Left lobe of liver (tissue), 2 donors: ENCODE measurements at places on chromosomes 2 and 18.

DNA sequence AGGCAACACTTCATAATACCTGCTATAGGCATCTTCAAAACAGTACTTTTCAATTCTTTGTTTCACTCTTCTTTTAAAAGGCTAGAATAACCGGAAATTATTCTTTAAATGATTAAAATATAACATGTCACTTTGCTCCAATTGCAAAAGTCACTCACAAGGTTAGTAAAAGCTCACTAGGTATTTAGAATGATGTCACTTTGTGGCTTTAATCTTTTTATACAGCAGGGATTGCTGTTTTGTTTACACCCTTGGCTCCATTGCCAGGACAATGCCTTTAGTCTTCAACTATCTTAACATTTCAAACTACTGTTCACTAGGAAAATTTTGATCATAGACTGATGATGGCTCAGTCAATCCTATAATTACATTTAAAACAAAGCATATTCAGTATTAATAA lies 157.1 kb downstream of the BAZ2B start:
- DNase-seq = no peak

DNA sequence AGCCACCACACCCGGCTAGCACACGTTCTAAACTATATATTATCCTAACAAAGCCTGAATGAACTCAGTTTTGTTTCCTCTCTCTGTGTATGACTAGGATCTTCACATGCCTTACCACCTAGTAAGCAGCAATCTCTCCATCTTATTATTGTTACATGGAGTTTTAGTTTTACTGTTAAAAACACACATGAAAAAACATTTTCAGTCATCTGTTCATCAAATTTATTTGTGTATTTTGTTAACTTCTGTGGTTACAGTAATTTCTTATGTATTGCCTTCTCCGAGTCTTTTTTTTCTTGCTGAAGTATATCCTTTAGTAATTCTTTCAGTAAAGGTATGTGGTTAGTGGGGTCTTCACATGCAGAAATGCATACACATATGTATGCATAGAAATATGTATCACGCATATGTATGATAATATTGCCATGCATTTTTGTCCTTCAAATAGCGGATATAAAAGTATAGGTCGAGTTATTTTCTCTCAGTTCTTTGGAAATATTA lies 31.4 kb downstream of the ANO7 start:
- no peak for DNase-seq

DNA sequence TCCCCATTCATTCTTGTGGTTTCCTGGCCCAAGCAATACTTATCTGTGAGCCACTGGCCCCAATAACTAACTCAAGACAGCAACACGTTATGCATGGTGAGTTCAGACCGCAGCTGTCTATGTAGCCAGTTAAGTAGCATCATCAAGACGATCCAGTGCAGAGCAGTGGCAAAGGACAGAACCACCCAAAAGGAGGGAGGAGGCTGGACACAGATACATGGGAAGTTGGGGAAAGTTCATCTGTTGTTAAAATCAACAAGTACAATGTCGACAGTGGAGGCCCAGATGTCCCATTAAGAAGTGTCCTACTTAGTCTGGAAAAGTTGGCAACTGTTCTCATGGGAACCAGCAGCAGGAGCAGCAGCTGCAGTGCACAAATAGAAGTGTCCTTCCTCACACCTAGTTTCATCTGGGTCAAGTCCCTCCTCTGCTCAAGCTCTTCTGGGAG lies 106.9 kb upstream of the THOC1 start:
- DNase-seq = no peak

GRCh38 chr2:239194731-239195317 lies 206.0 kb downstream of the HDAC4 start:
- DNase-seq = peak; percentile 40

DNA sequence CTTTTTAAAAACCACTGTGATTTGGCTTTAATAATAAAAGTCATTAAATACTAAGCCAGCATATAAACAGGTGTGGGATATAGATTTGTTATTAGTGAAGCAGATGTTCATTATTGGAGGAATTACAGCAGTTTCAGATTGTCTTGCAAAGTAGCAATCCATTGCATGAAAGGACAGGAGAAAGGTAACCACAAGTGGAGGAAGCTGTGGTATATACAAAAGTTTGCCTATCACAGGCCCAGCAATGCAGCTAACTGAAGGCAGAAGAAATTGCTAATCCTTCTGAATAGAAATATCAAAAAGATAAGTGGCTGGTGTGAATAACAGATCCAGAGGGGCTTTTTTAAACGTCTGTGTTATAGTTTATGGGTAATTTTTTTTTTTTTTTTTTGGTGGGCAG lies 199.4 kb downstream of the ZNF385B start:
- DNase-seq = no peak

GRCh38 chr2:219104107-219105035 lies 43.6 kb upstream of the IHH start:
- DNase-seq = no peak

DNA sequence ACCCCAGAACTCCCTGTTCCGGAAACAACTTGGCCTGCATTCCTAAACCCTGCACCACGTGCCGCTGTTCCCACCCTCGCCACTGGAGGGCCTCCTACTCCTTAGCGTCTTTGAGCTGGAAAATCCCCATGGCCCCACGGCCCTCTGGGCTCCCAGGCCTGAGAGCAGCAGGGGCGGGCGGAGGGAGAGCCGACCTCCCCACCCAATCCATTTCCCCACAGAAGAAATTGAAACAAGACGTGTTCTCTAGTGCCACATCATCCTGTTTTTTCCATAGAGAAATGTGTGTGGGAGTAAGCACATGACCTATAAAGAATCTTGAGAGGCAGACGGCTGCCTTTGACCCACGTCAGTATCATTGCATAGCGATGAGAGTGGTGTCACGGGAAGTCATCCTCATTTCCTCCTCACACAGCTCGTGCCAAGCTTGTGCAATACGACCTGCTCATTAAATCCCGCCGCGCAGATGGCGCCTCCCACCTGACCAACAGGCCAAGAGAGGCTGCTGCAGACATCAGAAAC lies 79.2 kb downstream of the LAMA1 start:
- DNase-seq = peak; percentile 50

DNA sequence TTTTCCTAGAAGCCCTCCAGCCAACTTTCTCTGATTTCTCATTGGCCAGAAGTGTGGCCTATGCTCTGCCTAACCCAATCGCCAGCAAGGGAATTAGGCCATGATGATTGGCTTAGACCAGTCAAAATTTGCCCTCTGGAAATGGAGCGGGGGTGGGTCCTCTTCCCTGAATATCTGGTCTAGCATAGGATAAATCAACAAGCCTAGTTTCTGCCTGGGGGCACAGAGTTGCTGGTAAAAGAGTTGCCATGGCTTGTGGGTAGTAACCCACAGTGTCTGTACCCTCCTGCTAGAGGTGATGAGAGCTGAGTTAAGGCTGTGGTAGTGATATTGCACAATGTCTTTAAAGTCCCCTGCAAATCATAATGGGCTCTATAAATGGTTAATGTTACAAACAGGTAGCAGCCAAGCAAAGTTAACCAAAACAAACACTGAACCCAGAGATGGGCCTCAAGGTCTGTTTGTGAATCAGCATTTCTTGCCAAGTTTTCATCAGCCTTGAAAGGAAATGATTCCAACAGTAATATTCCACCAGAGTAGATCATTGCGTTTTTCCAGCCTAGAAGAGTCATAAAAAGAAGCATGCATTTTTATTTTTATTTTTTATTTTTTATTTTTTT lies 19.3 kb downstream of the GALM start:
- DNase-seq = no peak

DNA sequence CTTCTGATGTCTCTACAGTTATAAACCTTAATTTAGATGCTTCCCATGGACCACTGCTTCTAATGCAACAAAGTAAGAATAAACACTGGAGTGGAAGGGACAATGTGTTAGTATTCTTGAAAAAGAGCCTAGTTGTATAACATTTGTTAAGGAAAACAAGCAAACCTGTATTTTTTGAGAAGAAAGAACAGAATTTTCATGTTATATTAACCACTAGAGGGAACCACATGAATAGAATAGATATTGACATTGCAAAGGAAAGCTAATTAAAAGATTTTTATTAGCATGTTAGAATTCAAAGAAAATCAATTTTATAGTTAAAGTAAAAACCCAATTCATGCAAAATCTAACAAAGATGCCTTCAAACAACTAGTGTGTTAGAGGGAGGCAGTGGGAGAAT lies 151.2 kb upstream of the BARD1 start:
- DNase-seq = no peak

- DNase-seq = no peak
Measured at GRCh38 chr2:134319596-134320254, 65.9 kb downstream of the MGAT5 start.

DNA sequence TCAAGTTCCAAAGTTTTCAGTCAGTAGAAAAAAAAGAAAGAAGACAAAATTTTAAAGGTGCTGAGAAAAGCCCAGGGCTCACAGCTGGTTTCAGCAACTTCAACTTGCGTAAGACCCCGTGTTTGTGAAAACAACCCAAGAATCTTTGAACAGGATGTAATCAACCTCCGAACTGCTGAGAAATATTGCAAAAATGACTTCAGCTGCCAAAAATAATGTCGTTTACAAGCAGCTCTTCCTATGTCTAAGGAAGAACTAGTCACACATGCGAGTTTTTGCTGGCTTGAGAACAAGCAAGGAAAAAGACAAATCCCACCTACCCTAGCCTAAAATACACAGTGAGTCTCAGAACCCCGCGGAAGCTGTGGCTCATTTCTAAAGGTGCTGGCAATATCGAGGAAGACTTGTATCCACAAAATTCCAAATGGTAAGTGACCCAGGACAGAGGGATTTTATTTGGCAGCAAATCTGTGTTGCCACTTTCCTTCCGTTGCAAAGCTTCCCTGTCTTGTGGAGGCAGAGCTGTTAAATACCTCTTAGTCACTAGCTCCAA lies 59.8 kb upstream of the SLC8A1 start:
- no peak for DNase-seq

- DNase-seq = no peak
Measured at GRCh38 chr18:48733643-48734253, 194.9 kb downstream of the CTIF start.

GRCh38 chr2:217357886-217358620 lies 498.2 kb upstream of the TNP1 start:
- no peak for DNase-seq

- no peak for DNase-seq
Measured at GRCh38 chr18:36539674-36540231, 242.2 kb downstream of the FHOD3 start.

- DNase-seq = no peak
Measured at GRCh38 chr2:186696290-186696689, 2.4 kb downstream of the FAM171B start.

DNA sequence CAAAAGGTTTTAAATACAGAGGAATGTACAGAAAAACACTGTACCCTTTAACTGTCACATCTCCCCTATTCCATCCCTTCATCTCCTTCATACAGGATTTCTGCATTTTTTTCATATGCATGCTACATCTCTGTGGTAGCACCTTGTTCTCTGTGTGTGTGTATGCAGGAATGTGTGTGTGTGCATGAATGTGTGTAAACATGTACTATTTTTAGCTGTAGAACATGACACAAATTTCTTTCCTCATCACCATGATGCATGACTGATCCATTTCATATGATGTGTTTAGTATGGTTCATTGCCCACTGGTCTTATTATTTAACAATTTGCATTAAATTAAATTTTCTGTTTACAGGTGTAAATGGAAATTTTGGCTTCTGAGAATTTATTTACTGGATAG lies 21.5 kb upstream of the ZEB2 start:
- no peak for DNase-seq

DNA sequence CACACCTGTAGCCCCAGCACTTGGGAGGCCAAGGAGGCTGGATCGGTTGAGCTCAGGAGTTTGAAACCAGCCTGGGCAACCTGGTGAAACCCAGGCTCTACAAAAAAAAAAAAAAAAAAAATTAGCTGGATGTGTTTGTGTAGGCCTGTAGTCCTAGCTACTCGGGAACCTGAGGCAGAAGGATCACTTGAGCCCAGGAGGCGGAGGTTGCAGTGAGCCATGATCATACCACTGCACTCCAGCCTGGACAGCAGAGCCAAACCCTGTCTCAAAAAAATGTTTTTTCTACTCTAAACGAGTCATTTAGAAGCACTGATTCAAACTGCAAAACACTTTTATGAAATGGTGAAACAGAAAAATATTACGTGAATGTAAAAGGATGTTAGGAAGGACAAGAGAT lies 69.1 kb upstream of the SLC39A10 start:
- DNase-seq = no peak

DNA sequence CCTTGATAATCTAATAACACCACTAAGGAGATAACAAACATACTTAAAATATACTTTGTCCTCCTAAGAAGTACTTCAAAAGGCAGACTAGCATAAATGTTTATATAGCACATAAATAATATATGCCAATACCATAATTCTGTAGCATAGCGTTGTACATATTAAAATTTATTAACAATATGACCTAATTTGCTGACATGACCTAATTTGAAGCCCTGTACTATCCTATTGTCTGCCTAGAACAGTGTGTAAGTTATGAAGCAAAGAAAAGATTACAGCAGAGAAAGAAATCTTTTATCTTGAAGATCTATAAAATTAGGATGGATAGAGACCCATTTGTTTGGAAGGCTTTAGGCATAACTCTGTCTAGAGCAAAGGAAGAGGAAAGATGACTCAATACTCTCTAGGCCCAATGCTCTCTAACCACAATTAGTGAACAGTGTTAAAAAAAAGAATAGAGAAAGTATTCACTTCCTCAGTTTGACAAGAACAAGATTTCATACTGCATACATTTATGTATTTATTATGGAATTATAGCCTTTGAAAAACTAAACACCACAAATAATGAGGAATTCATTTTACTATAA lies 231.3 kb downstream of the ZRANB3 start:
- no peak for DNase-seq

GRCh38 chr2:191574232-191574631 lies 103.7 kb upstream of the NABP1 start:
- no peak for DNase-seq

- DNase-seq = no peak
Measured at GRCh38 chr2:212708355-212708754, 169.8 kb upstream of the ERBB4 start.

DNA sequence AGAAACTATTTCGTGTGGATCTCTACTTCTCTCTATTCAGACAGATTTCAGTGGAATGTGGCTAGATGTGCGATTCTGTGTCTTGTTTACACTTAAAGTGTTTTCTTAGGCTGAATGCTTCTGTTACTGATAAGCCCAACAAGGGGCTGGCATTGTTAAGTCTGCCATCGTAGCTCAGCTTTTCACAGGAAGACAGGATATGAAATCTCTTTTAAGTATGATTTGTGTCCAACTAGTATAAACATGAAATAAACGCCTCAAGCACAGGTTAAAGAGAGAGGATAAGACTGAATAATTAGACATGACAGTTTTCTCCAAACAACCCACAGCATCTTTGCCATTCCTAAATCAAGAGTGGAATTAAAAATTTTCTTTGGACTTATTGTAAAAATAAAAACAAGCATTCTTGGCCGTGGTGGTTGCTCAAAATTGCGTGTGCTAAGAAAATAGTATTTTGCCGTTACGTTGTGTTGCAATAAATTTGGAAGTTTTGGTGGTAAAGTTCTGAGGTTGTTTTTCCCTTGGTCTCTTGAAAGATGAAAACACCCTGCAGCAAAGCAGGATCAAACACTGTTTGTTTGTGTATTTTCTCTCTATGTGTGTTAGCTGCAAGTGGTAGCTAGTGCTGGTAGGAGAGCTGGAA lies 1.0 kb downstream of the VIT start:
- no peak for DNase-seq

- no peak for DNase-seq
Measured at GRCh38 chr2:169670215-169670651, 24.0 kb downstream of the CFAP210 start.
